Ovary (tissue), 10 donors: ENCODE measurements at places on chromosomes 11 and 22.

GRCh38 chr11:122910775-122911174 lies 28.2 kb downstream of the JHY start:
- H3K36me3 ChIP-seq, result no peaks in the 10 kb centered on the region
- H3K27ac ChIP-seq, result no peak overlapping the region
- H3K4me3 ChIP-seq, result no peak overlapping the region
- DNase-seq, result no peak
- no peaks in the 10 kb centered on the region for H3K27me3 ChIP-seq

GRCh38 chr11:125494031-125494360 lies 2.1 kb downstream of the FEZ1 start:
- no peaks in the 10 kb centered on the region for H3K27me3 ChIP-seq
- H3K4me1 ChIP-seq, result peaks cover 5% of the 10 kb centered on the region
- no peak overlapping the region for H3K27ac ChIP-seq
- DNase-seq, result no peak

DNA sequence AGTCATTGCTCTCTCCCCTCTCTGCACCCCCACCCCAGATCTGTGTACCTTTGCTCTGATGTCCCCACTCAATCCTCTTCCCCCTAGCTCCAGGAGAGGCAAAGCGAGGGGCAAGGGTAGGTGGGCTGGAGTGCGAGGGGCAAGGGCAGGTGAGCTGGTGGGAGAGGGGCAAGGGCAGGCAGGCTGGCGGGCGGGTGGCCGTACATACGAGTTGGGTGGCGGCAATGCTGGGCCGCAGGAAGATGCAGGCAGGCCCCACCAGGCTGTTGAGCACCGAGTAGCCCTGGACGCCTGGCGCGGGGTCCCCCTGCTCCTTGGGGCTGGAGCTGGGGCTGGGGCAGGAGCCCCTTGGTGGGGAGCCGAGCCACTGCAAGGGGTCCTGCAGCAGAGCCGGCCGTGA lies 908 bp downstream of the CABP2 start:
- H3K36me3 ChIP-seq, result no peaks in the 10 kb centered on the region
- no peaks in the 10 kb centered on the region for H3K4me1 ChIP-seq
- no peak overlapping the region for H3K4me3 ChIP-seq
- no peak for DNase-seq
- H3K27me3 ChIP-seq, result no peaks in the 10 kb centered on the region

DNA sequence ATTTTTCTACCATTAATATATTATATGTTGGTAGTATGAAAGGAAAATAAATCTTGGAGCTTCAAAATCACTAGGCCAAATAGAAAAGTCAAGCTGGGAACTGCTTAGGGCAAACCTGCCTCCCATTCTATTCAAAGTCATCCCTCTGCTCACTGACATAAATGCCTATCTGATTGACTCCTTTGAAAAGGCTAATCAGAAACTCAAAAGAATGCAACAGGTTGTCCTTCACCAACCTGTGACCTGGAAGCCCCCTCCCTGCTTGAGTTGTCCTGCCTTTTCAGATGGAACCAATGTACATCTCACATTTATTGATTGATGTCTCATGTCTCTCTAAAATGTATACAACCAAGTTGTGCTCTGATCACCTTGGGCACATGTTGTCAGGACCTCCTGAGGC lies 3.2 kb upstream of the TRIM34 start:
- H3K4me3 ChIP-seq, result no peak overlapping the region
- no peaks in the 10 kb centered on the region for H3K36me3 ChIP-seq
- peaks cover 10% of the 10 kb centered on the region for H3K4me1 ChIP-seq
- H3K27me3 ChIP-seq, result no peaks in the 10 kb centered on the region
- no peak overlapping the region for H3K27ac ChIP-seq
- DNase-seq, result no peak

DNA sequence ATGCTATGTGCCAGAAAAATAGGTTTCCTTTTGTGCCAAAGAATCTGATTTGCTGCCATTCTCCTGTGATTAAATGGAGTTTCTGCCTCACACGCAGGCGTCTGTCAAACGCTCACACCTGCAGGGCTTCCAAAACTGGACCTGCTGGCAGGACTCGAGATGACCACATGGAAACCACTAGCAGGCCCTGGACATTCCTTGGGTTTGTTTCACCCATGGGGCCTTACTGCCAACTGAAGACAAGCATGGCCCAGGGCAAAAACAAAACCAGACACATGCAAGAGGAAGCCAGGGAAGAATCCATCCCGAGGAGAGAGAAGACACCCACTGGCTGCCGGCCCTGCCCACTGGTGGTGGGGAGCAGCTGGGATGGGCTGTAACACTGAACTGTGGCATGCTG lies 55.9 kb upstream of the MN1 start:
- H3K27me3 ChIP-seq, result no peaks in the 10 kb centered on the region
- no peak overlapping the region for H3K4me3 ChIP-seq
- H3K27ac ChIP-seq, result no peak overlapping the region
- no peak for DNase-seq
- peaks cover 5% of the 10 kb centered on the region for H3K4me1 ChIP-seq
